ENCODE measurements at places on chromosomes 5 and 9.
A peak's percentile ranks its signal among the peaks of the same experiment; 100 is the strongest.

- peak; percentile 95 for DNase-seq
These were observed 13.0 kb downstream of the SLC4A9 start for GRCh38 chr5:140372971-140373487.

GRCh38 chr5:143471666-143472464, 68.4 kb upstream of the NR3C1 start:
- no peak for DNase-seq

- no peak for DNase-seq
These were observed 4.4 kb upstream of the IL3 start for GRCh38 chr5:132055808-132056609.

DNA sequence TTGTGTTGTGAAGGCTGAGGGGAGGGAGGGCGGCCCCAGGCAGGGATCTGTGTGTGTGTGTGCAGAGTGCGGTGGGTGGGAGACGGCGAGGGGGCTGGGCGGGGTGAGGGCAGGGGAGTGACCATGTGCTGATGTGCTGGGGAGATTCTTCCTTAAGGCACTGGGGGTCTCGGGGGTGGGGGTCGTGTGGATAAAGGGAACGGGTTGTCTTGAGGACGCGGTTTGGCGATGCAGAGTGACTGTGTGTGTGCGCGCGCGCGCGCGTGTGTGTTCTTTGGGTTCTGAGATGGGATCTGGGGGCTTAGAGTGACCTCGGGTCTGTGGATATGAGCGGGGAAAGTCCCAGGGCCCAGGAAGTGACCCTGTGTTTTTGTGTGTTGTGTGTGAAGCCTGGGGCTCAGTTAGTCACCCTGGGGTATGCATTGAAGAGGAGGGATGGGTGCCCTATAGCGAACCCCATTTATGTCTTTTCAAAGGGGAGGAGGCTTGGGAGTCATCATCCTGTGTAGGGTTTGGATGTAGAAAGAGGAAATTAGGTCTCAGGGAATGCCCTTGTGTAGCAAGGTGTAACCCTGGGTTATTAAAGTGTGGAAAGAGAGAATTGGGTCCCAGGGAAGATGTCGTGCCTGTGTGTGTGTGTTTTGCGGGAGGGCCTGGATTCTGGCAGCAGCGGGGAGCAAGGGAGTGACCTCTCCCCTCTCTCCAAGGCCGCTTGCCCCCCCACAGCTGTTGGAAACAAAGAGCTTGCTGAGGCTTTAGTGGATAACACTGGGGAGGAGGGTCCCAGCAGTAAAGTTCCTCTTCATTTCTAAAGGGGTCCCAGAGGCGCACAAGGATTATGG, 1.4 kb downstream of the TMEFF1 start:
- DNase-seq = peak; percentile 54

- no peak for DNase-seq
These were observed 96.9 kb downstream of the OLFM1 start for GRCh38 chr9:135184181-135185053.

Data from GM23338 (cell line).